ENCODE measurements at places on chromosomes 5 and 9.

DNA sequence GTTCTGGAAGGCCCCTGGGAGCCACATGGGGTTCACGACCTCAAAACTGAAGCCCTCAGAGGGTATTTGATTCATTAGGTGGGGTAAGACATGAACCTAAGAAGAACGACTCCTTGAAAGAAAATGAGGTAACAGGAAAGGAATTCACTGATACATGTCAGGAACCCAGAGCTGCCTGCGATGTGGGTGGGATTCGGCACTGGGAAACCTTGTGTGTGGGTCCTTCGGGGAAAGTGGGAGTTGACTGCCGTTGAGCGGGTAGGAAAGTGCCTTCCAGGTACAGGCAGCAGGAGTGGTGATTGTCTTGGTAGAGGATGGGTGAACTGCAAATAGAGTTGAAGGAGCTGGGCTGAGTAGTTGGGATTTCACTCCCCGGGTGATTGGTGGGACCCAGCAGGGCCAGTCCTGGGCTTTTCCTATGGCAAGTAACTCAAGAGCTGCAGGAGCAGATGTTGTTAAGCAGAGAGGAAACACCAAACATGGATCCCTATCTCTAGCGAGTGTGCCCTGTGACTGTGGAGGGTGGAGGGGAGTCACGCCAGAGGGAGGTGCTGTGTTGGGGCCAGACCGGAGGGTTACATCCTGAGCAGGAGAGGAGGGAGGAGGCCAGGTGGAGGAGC, 30.8 kb downstream of the ANKRD33B start:
- DNase-seq: no peak

GRCh38 chr9:34990908-34991606, 1.5 kb downstream of the DNAJB5 start:
- DNase-seq: peak; percentile 15

DNA sequence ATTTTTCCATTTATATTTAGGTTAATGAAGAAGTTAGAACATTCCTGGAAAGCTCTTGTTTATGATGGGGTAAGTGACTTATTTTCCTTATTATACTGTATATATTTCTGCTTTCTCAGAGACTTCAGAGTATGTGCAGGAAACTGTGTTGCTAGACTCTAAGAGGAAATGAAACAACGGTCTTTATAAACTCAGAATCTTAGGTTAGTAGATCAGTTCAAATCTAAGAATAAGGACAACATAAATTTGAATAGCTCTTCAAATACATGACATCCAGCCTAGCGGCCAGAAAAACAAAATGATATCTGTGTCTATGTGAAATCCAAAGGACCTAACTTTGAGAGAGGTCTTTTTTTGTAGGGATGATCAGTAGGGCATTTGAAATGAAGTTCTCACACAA, 94.3 kb downstream of the PRKACG start:
- peak; percentile 26 for DNase-seq

- no peak for DNase-seq
These were observed 105.9 kb upstream of the DAP start for GRCh38 chr5:10866913-10867312.

GRCh38 chr5:54756301-54756700, 229.1 kb downstream of the ESM1 start:
- no peak for DNase-seq

DNA sequence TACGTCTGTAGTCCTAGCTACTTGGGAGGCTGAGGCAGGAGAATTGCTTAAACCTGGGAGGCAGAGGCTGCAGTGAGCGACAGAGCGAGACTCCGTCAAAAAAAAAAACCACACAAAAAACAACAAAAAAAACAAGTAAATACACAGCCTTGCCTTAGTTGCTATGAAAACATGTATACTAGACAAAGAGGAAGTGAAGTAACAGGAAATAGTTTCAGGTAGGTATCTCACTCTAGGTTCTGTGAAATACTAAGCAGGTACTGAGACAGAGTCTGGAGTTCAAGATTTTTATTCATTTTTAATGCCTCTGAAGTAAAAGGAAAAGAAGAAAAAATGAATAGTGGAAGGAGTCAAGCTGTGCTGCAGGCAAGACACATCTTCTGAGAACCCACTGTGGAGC, 687.9 kb upstream of the RGMB start:
- DNase-seq: no peak

DNA sequence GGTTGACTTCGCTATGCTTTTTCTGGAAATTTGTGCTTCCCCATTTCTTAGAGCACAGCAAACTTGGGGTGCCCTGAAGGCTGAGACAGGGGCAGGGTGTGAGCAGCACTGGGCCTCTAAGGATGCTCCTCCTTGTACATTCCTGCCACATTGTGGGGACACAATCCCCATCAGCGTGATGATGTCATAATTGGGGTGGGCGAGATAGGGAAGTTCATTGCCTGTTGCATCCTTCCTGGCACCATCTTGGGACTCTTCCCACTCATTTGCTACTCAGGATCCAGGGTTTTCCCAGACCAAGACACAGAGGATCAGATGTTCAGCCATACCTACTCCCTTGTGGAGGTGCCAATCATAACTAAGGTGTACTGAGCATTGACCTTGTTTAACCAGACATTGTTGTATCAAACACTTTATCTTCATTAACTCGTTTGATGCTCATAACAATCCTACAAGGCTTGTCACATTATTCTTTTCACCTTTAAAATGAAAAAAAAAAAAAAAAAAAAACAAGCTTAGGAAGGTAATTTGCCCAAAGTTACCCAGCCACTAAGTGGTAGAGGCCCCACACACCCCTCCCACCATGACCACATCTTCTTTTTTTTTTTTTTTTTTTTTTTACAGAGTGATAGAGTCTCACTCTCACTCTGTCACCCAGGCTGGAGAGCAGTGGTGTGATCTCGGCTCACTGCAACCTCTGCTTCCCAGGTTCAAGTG, 87.6 kb downstream of the UGCG start:
- DNase-seq: no peak

GRCh38 chr5:138148811-138149210, 9.6 kb upstream of the NME5 start:
- peak; percentile 22 for DNase-seq

- DNase-seq: peak; percentile 6
These were observed 1383.0 kb upstream of the C9orf72 start for GRCh38 chr9:28956116-28956880.
